ENCODE measurements at places on chromosomes 4 and X.
A peak's percentile ranks its signal among the peaks of the same experiment; 100 is the strongest.

GRCh38 chr4:24477919-24478318 is 106.4 kb downstream of the DHX15 start:
- DNase-seq, result no peak

DNA sequence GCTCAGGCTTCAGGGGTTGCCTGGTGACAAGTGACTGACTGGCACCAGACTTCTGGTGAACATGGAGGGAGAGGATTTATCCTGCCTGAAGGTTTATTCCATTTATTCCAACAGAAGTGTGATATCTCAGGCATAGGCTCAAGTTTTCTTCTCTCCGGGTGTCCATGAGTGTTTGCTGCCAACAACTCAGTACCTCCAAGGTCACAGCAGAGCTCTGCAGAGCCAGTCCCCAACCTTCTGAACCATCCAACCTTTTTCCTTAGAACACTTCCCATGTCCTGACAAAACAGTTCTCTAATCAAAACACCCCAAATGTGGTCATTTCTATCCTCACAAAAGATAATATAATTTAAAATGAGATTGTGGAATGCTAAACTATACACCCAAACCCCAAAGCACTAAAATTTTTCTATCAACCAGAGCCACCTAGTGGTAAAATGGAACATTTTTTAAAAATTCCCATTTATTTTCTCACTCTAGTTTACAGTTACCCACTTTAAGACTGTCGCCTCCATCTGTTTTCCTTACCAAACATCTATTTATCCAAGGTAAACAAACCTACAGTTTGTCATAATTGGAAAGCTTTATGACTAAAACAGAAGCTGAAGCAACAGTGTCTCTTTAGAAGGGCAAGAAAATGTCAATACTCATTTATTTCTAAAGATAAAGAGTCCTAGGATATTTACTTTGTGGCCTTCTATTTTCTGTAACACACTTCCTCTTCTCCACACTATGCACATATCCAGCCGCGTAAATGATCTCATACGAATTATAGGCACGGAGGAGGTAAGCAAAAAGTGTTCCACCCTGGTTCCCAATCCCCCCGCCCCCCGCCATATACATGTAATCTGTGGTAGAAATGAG is 39.5 kb downstream of the TMEM154 start:
- DNase-seq, result no peak

GRCh38 chrX:45668686-45669443 is 468.2 kb upstream of the DIPK2B start:
- DNase-seq, result no peak

- no peak for DNase-seq
Observed at GRCh38 chr4:40305328-40306170, 29.6 kb upstream of the CHRNA9 start.

DNA sequence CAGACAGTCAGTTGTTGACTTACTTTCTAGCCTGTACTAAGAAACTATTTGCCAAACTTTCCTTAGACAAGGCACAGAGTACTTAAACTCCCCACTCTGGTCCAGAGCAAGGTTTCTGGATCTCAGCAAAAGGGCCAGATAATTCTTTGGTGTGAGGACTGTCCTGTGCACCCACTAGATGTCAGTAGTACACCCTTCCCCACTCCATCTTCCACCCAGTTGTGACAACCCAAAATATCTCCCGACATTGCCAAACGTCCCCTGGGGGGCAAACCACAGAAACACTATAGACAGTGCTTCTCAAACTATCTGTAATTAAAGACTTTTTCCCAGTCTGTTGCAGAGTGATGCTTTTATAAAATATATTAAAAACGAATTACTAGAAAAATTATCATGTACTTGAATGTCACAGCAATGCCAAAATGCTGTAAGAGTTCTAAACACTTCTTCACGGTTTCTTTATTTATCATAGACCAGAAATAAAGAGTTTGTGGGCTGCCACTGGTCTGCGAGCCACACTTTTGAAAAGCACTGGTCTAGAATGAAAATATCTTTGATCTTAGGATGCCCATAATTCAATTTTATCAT is 203.5 kb downstream of the PRDM5 start:
- DNase-seq, result no peak

GRCh38 chr4:45064741-45065140 is 338.4 kb upstream of the GNPDA2 start:
- no peak for DNase-seq

GRCh38 chr4:30875658-30876269 is 155.6 kb downstream of the PCDH7 start:
- no peak for DNase-seq

DNA sequence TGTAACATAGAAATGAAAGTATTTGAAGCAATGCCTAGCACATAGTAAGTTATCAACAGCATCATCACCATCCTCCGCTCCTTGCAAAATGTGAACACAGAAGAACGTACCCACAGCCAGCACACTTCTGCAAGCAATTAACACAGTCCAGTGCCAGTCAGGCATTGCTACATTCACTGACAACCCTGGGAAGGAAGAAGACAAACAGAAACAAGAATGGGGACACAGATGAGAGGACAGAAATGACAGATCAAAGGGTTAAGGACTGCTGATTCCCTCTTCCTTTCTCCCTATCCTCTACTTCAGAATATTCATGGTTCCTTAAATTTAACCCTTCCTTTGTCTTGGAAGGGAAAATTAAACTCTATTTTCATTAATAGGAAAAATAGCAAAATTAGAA is 53.1 kb downstream of the CHM start:
- DNase-seq, result no peak

GRCh38 chrX:115579327-115579726 is 18.4 kb downstream of the PLS3 start:
- DNase-seq, result no peak

GRCh38 chrX:102958794-102959193 is 21.7 kb downstream of the RAB40AL start:
- no peak for DNase-seq

DNA sequence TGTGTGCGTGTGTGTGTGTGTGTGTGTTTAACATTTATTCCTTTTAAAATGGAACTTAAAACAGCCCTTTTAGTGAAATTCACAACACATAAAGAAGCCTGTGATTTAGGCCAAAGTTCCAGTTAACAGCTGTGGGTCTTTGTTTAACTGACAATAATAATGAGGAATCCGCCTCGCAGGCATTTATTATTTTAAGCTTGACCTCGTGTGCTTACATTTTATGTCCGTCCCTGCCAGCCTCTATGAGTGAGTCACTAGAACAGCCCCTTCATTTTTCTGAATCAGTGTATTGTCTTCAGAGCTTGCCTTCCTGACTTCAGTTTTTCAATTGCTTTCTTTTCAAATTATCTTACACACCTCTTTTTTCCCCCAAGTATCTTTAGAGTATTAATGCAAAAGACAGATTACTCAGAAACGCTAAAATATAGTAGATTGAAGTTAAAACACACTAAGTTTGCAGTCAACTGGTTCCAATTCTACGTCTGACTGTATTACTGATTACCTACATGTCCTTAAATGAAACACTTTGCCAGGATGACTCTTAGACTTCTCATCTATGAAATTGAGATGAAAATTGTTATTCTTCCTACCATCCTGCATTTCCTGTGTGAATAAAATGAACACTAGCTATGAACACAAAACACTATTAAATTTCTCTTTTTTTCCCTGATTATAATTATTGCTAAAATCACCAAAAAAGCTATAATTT is 319.6 kb upstream of the HS3ST1 start:
- no peak for DNase-seq

DNA sequence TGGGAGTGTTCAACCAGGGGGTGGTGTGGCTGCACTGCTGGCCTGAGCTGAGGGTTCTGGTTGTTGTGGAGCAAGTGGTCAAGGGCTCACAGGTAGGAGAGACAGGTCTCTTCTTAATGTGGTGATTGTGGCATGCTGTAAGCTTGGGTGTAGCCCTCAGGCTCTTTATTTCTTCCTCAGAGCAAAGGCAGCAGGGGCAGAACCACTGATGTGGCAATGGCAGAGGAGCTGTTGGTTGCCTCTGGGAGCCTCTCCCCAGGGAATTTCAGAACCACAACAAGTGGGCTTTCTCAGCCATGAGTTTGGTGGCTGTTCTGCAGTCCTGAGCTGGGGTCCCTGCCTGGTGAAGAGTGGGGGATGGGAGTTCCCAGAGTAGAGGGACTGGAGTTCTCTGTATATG is 1017.2 kb downstream of the SH3BGRL start:
- no peak for DNase-seq

- no peak for DNase-seq
Observed at GRCh38 chr4:38119668-38120385, 159.6 kb downstream of the PTTG2 start.

GRCh38 chrX:13837290-13837745 is 20.4 kb upstream of the GPM6B start:
- DNase-seq, result no peak

- no peak for DNase-seq
Observed at GRCh38 chr4:95049551-95050233, 291.9 kb downstream of the BMPR1B start.

DNA sequence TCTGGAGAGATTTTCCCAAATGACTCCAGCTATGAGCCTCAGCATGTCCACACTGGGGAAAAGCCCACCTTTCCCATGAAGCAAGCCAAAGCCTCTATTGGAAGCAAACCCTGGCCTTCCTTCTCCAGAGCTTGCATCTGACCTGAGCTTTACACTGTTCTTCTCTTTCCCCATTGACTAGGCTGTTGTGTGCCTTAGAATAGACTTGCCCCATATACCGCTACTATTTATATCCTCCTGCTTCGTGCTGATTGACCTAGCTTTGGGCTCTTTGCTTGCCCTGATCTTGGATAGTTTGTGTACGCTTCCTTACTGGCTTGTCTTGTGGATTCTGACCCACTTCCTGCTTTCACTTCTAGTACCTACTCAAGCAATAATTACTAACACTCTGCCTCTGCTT is 30.9 kb downstream of the FAM9B start:
- no peak for DNase-seq

GRCh38 chr4:76216524-76216923 is 2.9 kb upstream of the SCARB2 start:
- DNase-seq, result no peak

DNA sequence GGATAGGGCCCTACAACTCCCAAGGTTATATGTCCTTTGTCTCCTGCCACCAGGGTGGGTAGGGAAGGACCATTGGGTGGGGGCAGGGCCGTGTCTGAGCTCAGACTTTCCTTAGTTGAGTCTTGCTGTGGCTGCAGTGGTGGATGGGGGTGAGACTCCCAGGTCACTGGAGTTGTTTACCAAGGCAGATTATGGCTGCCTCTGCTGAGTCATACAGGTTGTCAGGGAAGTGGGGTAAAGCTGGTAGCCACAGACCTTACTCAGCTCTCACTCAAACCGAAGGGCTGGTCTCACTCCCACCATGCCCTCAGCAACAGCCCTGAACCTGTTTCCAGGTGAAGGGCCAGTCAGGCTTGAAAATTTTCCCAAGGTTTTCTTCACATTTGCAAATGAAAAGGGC is 58.8 kb upstream of the FAAH2 start:
- DNase-seq, result no peak

GRCh38 chrX:7941390-7942042 is 14.3 kb upstream of the PNPLA4 start:
- peak; percentile 0 for DNase-seq

DNA sequence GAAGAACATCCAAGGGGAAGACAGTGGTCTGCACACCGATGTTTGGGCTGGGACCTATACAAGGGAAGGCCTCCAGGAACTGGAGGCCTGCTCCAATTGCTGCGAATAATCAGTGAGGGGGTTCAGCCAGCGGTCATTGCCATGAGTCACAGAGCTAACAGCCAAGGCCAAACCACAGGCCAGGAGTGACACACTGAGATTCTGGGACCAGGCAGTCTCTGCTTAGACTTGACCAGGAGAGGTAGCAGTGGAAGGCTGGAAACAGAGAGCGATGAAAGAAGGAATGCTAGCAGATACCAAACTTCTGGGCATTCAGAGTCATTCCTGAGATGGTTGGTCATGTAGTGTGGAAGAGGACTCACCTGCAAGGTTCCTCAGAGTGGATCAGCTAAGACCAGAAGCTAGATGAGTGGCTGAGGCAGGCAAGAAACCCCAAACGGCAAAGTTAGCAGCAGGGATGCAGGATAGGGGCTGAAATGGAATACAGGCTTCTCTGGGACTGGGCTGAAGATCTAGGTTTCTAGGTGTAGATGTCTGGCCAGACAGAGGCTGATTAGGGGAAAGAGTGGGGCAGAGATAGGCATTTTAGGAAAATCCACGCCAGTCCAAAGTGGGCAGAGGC is 54.7 kb downstream of the CNGA2 start:
- no peak for DNase-seq

Data from SHP77 treated with DMSO at 0.1 percent for 48 hours (cell line).